Type B pancreatic cell (in vitro differentiated cells): ENCODE measurements at places on chromosomes 13 and 19. TPM values are rescaled to one million over a fixed set of nuclear protein-coding genes. Genes with fewer than 3 reads are reported as not detected.

The ANGPTL4 gene
- 4.2 and 4.7 TPM in 2 replicates for total RNA-seq

GRCh38 chr13:76668141-76668540 is 218.1 kb downstream of the KCTD12 start:
- no peak for DNase-seq

- DNase-seq, result no peak
Measured at GRCh38 chr19:33429891-33430673, 56.6 kb downstream of the CEBPG start.

GRCh38 chr13:40572961-40573360 is 93.5 kb downstream of the FOXO1 start:
- DNase-seq, result no peak

DNA sequence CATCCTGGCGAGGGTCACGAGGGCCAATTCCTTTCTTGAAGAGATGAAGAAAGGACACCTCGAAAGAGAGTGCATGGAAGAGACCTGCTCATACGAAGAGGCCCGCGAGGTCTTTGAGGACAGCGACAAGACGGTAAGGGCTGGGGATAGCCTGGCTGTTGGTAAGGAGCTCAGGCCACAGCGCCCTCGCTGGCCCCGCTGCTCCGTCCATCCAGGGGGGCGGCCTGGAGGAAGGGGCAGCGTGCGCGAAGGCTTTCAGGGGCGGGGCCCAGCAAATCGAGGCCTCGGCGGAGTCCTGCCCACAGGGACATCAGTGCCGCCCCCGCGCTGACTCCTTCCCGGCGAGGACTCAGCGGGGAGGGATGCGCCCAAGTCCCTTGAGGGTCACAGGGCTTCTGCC is 6.9 kb downstream of the F10 start:
- DNase-seq, result peak; percentile 66

DNA sequence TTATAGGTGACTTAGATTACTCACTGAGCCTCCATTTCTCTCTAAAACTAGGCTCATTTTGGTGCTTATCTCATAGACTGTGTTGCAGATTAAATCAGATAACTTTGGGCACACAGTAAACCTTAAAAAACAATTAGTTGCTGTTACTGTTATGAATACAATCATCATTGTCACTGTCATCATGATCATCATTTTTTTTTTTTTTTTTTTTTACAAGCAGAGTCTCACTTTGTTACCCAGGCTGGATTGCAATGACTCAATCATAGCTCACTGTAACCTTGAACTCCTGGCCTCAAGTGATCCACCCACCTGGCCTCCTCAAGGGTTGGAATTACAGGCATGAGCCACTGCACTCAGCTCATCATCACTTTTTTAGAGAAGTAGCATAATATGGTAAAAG is 60.0 kb downstream of the VWA8 start:
- no peak for DNase-seq

GRCh38 chr19:46023311-46023779 is 492 bp upstream of the PGLYRP1 start:
- DNase-seq, result no peak

The PSG4 gene
- not detected in 2 replicates for total RNA-seq

- DNase-seq, result peak; percentile 72
Measured at GRCh38 chr19:6213266-6213595, 66.5 kb downstream of the MLLT1 start.

DNA sequence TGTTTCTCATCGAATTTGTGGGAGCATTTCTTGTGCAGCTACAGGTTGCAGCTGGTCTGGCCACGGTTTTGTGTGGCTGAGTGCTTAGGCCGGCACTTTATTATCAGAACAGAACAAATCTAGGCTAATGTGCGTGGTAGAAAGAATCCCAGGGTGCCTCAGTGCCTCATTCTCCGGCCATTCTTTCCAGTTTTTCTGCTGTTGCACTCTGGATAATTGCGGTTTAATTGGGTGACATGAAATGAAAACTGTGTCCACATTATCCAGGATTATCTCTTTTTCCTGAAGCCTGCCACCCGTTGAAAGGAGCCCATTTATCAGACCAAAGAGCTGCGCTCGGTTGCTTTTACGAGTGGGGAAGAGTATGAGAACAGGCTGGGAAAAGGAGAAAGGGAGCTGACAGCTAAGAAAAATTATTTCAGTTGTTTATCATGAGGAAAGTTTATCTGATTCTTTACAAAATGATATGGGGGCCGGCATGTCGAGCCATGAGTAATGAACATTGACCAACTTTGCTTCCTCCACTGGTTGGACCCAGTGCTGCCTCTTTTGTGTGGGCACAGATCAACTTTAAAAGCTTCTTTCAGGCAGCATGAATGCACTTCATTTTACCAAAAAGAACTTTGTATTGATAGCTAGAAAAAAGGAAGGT is 117.0 kb upstream of the SOX21 start:
- DNase-seq, result no peak

DNA sequence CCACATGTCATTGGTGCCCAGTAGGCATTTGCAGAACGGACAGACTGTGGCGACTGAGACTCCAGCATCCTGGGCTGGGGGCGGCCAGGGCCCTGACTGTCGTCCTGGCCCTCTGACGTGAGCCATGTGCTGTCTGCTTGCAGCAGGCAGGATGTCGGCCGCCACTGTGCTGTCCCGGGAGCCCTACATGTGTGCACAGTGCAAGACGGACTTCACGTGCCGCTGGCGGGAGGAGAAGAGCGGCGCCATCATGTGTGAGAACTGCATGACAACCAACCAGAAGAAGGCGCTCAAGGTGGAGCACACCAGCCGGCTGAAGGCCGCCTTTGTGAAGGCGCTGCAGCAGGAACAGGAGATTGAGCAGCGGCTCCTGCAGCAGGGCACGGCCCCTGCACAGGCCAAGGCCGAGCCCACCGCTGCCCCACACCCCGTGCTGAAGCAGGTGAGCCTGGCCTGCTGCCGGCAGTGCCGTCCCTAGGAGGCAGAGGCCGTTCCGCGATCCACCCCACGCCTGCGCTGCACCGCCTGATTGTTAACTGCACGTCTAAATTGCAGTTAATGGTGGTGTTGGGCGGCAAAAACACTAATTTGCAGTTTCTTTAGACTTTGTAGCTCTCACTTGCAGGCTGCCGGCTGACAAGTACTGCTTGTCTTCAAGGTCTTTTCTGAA is 14.2 kb downstream of the TSSK6 start:
- DNase-seq, result no peak

The C19orf73 gene
- total RNA-seq, result 2.3 and 2.6 TPM in 2 replicates

DNA sequence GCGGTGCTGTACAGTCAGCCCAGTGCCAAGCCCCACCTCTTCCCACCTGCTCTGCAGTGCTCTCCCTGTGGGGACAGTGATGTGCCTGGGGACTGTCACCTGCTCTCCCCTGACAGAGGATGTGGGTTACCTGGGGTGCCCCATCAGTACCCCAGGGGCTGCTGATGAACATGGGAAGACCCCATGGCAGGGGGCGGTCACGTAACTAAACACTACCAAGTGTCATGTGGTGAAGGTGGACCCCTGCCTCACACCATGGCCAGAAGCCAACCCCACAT is 12.7 kb downstream of the KDM4B start:
- DNase-seq, result no peak

DNA sequence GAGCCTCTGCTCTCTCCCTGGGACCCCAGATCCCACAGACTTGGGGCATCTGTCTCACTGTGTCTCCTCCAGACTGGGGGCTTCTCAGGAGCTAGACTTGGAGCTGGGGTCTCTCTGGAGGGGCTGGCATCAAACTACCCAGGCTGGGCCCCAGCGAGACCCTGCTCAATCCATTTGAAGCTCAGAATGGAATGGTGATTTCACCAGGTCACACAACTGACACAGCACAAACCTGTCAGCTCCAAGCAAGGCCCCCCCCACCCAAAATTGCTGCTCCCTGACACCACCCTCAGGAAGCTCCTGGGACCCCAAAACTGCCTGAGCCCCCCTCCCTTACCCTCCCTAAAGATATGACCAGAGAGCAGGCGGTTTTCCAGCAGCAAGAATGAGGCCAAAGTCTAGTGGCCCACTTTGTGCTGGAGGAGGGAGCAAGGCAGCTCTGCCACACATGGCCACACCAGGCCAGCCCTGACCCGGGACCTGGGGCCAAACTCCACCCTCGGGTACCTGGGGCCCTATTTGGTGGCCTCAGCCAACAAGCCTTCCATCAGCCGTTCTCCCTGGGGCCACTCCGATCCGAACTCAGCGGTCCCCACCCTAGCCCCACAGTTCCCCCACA is 2.4 kb downstream of the NR2F6 start:
- no peak for DNase-seq

The SPATA13 gene
- 15.2 and 22.0 TPM in 2 replicates for total RNA-seq

GRCh38 chr19:48953141-48953540 is 1.5 kb upstream of the BAX start:
- DNase-seq, result no peak
